Kidney (tissue), 22 donors: ENCODE measurements at places on chromosomes 5 and 9. TPM values are rescaled to one million over a fixed set of nuclear protein-coding genes. Genes with fewer than 3 reads are reported as not detected.

DNA sequence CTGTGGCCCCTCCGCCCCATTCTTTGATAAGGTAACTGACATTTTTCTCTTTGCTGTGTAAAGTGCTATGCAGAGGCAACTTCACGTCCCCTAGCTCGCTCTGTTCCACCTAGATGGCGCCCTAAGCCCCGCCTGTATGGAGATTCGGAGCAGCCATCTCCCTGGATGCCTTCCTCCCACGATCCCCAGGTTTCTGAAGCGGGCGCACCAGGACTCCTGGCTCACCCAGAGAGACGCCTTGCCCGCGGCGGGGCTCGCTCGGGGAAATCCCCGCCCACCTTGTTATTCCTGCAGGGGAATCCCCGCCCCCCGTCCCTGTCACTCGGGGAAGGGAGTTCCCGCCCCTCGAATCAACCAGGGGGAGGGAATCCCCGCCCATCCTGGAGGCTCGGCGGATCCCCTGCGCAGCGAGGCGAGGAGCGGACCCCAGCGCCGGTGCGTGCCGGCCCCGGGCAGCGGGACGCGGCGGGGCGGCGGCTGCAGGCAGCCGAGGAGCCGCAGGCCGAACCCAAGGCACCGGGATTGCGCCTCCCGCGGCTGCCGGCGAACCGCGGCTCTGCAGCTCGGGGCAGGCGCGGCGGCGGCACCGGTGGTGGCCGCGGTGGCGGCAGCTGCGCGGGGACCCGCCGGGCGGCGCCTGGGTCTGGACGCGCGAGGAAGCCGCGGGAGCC, at the start of gene PDZD2:
Gene PDZD2, plus strand, starts transcription at position 384 of the 671 bp plus-strand sequence.
- DNase-seq, result peak; percentile 93

GRCh38 chr5:8340739-8341344, 471.9 kb downstream of the MTRR start:
- DNase-seq, result peak; percentile 15

DNA sequence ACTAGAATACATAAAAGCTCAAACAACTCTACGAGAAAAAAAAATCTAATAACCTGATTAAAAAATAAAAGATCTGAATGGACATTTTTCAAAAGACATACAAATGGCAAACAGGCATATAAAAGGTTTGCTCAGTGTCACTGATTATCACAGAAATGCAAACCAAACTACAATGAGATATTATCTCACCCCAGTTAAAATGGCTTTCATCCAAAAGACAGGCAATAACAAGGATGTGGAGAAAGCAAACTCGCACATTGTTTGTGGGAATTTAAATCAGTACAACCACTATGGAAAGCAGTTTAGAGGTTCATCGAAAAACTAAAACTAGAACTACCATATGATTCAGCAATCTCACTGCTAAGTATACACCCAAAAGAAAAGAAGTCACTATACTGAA, 20.8 kb downstream of the UGT3A2 start:
- DNase-seq, result no peak

- no peak for DNase-seq
These were observed 265.5 kb upstream of the CD180 start for GRCh38 chr5:67462147-67462546.

- no peak for DNase-seq
These were observed 428.2 kb downstream of the IRX1 start for GRCh38 chr5:4023753-4024335.

DNA sequence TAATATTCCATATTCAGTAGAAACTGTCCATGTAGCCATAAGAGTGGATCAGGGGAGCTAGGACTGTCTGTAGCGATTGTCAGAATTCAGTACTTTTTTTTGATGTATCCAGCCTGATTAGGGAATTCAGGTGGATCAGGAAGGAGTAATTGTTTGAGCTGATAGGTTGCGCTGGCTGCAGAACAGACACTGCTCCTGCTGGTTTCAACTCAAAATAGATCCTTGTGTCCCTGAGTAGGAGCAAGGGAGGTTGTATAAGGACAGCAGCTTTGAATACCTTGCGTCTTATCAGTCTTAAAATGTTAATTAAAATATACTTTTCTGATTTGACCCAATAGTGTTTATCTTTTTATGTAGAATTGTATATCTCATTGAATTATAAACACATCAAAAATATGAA, 229.6 kb downstream of the KDM4C start:
- no peak for DNase-seq

DNA sequence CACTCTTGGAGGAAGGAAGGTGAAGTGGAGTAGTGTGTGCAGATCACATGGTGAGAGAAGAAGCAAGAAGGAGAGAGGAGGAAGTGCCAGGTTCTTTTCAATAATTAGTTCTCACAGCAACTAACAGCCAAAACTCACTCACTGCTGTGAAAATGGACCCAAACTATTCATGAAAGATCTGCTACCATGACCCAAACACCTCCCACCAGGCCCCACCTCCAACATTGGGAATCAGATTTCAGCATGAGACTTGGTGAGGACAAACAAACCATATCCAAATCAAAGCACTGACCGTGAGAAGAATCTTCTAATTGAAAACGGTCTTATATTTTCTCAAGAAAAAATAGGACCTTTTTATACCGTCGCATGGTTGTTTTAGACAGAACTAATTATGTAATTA, 468.7 kb upstream of the TYRP1 start:
- DNase-seq, result no peak

DNA sequence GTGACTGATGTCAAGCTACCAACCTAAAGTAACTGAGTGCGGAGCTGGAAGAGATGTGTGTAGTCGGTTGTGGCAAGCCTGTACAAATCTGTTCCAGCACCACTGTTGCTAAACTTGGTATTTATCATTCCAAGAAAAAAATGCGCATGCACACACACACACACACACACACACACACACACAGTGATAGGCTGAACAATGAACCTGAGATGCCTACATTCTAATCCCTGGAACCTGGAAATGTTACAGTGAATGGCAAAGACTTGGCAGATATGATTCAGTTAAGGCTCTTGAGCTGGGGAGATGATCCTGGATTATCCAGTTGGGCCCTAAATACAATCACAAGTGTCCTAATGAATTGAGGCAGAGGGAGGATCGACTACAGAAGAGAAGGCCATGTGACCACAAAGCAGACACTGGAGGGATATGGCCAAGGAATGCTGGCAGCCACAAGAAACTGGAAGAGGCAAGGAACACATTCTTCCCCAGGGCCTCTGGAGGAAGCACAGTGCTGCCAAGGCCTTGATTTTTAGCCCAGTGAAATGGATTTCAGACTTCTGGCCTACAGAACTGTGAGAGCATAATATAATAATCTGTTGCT, 49.7 kb upstream of the LHFPL2 start:
- no peak for DNase-seq

GRCh38 chr9:124283228-124283814, 25.6 kb downstream of the NEK6 start:
- no peak for DNase-seq

GRCh38 chr5:33309536-33310345, 131.0 kb upstream of the TARS1 start:
- DNase-seq, result no peak

The PHAX gene
- 33.3 TPM for total RNA-seq

The PCDHB10 gene
- 2.3 TPM for total RNA-seq

The CYLC2 gene
- not detected for total RNA-seq

DNA sequence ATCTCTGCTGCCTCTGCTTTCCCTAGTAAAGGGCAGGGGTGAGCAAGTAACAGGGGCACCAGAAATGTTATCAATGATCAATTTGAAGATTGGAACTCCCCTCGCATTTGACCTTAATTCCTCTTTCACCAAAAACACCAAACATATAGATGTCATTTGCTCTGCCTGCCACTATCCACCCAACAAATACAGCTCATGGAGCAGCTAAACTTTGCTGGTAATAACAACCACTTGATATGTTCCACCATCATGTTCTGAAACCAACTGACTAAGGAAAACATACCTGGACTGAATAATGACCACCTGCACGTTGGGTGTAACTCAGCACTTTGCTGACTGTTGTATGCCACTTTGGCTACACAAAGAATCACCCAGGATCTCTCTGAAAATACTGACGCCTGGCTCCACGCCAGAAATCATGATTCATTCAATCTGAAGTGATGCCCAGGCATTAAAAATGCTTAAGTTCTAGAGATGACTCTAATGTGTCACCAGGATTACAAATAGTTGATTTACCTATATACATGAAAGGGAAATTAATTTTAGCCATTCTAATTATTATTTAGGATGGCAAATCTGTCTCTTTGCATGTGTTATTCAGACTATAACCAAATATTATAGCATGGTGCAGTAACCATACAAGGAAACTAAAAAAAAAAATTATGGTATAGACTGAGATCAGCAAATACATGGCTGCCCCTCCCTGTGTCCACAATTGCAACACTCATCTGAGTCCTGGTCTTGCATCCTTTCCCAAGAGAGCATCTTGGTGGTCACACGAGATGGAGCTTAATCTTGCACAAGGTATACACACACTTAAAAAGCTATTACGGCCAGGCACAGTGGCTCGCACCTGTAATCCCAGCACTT, 43.1 kb upstream of the TTC39B start:
- DNase-seq, result no peak

GRCh38 chr9:114071197-114071795, 6.8 kb downstream of the AMBP start:
- DNase-seq, result no peak

DNA sequence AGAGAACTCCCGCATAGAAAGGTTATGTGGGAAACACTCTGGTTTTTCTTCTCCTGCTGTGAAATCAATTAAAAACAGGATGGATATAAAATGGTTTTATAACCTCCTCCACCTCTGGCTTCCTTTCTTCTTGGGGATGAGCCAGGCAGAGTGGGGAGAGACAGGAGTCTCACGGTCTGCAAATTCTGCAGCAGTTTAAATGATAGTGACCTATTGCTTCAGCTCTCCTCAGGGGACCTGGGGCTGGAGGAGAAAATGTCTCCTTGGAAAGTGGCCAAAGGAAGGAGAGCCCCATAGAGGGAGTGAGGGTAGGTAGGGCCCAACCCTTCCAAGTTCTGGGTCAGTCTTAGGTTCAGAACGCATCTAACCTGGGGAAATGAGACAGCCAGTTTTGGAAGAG, 118.8 kb downstream of the MTX3 start:
- DNase-seq, result no peak

DNA sequence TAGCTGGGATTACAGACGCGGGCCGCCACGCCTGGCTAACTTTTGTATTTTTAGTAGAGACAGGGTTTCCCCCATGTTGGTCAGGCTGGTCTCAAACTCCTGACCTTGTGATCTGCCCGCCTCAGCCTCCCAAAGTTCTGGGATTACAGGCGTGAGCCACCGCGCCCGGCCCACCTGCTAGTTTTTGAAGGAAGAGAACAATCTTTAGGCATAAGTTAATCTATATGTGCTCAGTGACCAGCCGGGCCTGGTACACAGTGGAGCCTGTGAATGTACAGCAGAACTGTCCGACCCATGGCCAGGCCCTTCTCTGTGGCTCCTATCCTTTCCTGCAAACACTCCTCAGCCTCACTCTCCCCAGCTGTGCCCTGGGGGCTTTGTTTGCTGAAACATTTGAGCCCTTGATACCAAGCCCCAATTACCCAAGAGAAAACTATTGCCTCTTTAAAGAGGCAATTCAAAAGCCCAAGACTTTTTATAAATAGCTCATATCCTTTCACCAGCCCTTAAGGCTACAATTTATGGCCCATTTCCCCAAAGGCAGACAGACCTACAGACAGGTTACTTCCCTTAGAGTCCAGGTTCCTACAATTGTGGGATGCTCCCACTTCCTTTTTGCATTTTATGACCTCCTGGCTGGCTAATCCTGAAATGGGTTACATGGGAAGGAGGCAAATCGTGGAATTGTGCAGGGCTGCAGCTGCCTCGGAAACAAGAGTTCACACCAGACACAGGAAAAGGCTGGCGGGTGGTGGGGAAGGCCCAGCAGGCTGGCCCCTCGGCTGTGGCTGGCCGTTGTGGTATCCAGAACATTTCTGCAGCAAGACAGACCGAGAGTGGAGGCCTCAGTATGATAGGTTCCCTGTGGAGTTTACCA, 37.5 kb downstream of the SPRY4 start:
- no peak for DNase-seq

DNA sequence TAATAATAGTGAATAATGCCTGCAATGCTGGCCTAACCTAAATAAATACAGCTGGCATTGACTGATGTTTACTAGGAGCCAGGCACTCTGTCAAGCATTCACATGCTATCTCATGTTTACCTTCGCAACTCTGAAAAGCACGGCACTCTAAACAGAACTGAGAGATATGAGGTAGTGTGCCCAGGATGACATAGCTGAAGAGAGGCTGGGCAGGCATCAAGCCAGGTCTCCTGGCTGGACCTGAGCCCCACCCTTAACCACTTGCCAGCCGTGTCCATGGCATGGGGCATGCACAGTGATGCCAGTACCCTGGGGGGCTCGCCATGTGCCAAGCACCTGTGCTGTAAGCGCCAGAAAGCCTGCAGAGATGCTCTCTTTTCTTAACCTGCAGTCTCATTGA, 119.4 kb upstream of the MVB12B start:
- no peak for DNase-seq

The PRDM9 gene
- not detected for total RNA-seq
